Stimulated activated CD8-positive, alpha-beta memory T cell treated with anti-CD3 and anti-CD28 coated beads, Interleukin-7, amount 100 ng/mL, for 1 hour (primary cell): ENCODE measurements at places on chromosomes 12 and 14.

GRCh38 chr14:104753528-104754212, 723 bp downstream of the SIVA1 start:
- DNase-seq, result no peak

GRCh38 chr12:12715459-12716150, 1.6 kb upstream of the CDKN1B start:
- no peak for DNase-seq

- DNase-seq, result no peak
These were observed 3.0 kb upstream of the CEBPE start for GRCh38 chr14:23122086-23122485.

DNA sequence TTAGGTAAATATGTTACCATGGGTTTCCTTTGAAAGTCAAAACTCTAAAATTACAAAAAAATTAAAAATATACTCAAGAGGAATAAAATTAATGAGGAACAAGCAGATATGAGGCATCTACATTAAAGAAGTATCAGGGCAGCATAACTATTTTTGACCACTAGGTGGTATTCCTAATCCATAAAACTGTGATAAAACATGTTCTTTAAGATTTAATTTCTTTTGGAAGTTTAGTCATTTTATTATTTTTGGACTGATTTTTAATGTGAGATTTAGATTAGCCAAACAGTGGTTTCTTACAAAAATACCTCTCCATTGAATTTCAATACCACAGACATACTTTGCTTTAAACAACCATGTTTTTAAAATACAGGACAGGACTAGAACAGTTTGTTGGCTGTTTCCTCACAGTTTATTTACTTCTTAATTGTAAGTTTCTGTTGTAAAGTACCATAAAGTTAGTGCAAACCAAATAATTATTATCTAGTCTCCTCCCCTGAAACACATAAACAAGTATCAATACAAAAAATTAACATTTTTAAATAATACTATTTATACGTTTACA, 49.8 kb downstream of the NTS start:
- DNase-seq, result no peak

DNA sequence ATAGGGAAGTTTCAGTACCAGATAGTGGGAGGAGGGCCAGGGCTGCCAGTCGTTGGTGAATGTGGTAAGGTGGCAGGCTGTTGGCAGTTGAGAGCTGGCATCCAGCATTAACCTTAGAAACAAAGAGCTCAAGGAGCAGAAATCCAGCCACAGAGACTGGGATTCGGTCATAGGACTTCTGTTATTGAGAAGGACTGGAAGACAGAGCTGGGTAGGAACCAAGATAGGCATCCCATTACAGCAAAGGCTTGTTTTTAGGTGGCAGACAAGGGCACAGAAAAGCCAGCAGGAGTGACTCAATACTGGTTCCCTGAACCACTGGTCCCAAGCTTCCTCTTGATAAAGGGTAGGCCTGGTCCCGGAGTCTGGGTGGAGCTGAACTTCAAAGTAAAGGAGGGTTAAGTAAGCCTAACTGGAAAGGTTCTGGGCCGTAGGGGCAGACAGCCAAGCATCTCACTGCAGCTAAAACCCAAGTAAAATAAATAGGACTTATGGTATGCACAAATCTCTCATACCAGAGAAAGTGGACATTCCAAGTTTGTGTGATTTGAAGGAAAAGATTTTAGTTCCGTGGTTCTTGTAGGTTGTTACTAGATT, 147.9 kb downstream of the ETV6 start:
- no peak for DNase-seq

DNA sequence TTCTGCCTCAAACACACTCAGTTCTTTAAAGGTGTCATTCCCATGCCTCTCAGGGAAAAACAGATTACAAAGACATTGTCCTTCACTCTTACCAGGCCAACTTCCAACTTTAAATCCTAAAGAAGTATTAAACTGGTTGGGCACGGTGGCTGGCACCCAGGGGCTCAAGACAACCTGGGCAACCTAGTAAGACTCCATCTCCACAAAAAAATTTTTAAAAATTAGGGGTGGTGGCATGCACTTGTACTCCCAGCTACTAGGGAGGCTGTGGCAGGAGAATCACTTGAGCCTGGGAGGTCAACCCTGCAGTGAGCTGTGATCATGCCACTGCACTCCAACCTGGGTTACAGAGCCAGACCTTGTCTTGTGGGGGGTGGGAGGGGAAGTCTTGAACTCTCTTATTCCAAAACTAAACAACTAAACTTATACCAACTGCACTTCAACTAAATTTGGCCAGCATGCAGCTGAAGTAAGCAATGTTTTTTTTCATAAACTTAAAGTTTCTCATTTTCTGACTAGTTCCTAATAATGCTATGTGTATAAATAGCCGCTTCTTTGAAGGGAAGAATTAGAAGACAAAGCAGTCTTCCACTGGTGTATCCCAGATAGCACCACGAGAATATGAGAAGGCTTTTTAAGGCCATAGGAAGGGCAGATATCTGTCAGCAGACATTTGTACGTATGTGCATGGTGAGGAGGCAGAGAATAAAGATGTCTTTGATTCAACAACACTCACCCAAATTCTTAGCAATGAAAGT, 2.4 kb downstream of the SLC11A2 start:
- DNase-seq, result no peak

GRCh38 chr12:27498149-27498548, 25.9 kb upstream of the PPFIBP1 start:
- DNase-seq, result no peak

- DNase-seq, result no peak
These were observed 8.8 kb upstream of the TEX22 start for GRCh38 chr14:105389534-105389933.

GRCh38 chr12:14951851-14952250, 9.6 kb downstream of the ARHGDIB start:
- DNase-seq, result no peak

- DNase-seq, result no peak
These were observed 257.4 kb downstream of the ZFP36L1 start for GRCh38 chr14:68535404-68536017.

- DNase-seq, result no peak
These were observed 3.8 kb downstream of the COPZ1 start for GRCh38 chr12:54328595-54329337.

GRCh38 chr14:93628048-93628447, 160.2 kb downstream of the PRIMA1 start:
- no peak for DNase-seq

DNA sequence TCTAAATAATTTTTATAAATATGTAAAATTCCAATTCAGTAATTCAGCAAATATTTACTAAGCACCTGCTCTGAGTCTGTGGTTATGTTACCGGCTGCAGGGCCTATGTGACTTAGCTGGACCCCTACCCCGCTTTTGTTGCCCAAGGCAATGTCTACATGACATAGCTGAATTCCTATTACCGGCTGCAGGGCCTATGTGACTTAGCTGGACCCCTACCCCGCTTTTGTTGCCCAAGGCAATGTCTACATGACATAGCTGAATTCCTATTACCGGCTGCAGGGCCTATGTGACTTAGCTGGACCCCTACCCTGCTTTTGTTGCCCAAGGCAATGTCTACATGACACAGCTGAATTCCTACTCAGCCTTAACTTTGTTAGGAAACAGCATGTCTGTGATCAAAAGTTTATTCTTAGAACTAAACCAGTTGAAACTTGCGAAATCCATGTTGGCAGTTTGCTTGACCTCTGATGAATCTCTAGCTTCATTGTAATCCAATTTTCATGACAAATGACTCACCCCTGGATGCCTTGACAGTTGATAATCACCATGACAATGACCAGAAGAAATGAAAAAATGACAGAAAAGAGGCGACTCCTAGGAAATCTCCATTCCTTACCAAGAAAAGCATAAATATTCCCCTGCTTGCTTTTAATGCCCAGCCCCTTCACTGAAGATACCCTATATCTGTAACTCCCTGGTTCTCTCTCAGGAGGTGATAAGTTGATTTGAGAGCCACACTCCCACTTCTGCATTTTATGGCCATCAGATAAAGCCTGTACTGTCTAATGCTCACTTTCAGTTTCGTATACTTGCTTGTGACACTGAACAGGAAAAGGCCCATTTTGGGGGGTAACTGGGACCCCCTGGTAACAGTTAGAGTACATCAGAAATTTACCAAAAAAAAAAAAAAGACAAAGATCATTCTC, 148.4 kb upstream of the SYT10 start:
- DNase-seq, result no peak

- DNase-seq, result no peak
These were observed 122.8 kb downstream of the RASSF9 start for GRCh38 chr12:85713373-85713772.

GRCh38 chr12:131832321-131833231, 4.4 kb downstream of the MMP17 start:
- DNase-seq, result no peak

- DNase-seq, result no peak
These were observed 8.5 kb downstream of the LTBR start for GRCh38 chr12:6392504-6392903.

GRCh38 chr14:69090187-69090789, 62.6 kb downstream of the DCAF5 start:
- no peak for DNase-seq

DNA sequence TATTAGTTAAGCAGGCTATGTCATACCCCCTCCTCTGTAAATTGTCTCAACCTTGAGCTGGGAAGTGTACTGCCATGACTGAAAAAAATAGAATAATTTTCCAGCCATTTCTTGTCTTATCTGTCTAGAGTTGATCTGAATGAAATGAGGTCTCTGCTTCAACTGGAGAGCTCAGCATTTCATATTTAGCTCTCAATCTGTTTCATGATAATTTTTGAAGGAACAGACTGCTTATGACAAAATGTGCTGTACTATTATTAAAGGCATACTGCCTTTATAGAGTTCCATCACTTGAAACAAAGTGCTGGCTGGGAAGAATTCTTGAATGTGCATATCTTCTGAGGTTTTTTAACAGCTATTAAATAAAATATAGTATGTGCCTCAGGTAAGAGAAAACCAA, 19.1 kb downstream of the PTPRO start:
- DNase-seq, result no peak

GRCh38 chr12:105262461-105263184, 26.6 kb upstream of the APPL2 start:
- DNase-seq, result no peak
